ENCODE measurements at places on chromosomes 2 and 18.

- no peak for DNase-seq
These were observed 61.9 kb upstream of the RND3 start for GRCh38 chr2:150549381-150549780.

DNA sequence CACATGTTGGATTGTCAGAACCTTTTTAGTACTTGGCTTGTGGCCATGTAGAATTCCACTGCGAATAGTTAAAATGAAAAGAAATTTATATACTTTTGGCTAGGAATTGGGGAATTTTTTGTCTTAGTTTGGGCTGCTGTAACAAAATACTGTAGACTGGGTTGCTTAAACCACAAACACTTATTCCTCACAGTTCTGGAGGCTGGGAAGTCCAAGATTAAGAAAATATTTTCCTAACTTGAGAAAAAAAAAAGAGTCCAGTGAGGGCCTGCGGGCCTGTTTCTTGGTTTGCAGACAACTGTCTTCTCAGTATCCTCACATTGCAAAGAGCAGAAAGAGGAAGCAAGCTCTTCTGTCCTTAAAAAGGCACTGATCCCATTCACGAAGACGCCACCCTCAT, 81.9 kb downstream of the CD226 start:
- no peak for DNase-seq

GRCh38 chr18:77106331-77106730, 26.3 kb downstream of the MBP start:
- peak; percentile 64 for DNase-seq

GRCh38 chr18:61528961-61529360, 195.7 kb downstream of the CDH20 start:
- DNase-seq, result no peak

GRCh38 chr2:64554117-64554516, 30.0 kb downstream of the AFTPH start:
- no peak for DNase-seq

DNA sequence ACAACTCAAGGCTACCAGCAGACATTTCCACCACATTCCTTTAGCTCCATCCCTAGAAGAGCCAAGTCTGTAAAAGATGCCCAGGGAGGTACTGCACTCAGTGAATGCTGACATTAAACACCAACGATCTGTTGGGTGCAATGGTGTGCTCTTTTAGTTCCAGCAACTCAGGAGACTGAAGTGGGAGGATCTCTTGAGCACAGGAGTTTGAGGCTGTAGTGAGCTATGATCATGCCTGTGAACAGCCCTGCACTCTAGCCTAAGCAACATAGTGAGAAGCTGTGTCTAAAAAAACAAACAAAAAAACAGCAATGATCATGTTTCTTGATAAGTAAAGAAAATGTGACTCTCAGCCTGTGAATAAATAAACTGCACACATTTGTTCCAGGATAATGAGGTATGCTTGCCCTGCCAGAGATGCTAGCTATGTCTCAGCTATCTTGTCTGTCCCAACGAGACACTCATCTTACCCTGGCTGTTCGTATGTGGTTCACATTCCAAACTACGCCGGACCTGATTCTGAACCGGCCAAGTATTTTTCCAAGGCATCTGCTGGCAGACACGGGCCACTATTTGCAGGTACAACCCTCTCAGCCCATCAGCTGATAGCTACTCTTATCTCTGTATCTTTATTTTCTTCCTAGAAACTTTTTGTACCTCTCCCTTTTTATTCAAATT, 21.8 kb downstream of the TMEM182 start:
- DNase-seq, result no peak

DNA sequence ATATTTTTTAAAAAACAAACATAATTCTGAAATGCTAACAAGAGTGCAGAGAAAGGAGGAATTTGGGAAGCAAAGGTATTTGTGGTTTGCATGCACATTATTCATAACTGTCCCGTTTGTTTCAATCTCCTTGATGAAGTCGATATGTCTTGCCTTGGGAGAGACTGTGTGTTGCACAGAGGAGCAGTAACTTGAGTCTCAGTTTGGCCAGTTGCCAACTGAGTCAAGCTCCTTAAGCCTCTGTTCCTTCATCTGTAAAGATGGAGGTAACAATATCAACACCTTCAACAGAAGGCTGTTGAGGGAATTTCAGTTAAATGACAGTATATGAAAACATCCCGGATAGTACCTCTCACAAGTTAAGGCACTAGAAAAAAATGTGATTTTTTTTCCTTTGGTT, 226.2 kb downstream of the ASXL3 start:
- no peak for DNase-seq

GRCh38 chr18:62554061-62554815, 31.4 kb downstream of the ZCCHC2 start:
- DNase-seq, result no peak

GRCh38 chr2:24010477-24011249, 778 bp downstream of the MFSD2B start:
- DNase-seq, result no peak

DNA sequence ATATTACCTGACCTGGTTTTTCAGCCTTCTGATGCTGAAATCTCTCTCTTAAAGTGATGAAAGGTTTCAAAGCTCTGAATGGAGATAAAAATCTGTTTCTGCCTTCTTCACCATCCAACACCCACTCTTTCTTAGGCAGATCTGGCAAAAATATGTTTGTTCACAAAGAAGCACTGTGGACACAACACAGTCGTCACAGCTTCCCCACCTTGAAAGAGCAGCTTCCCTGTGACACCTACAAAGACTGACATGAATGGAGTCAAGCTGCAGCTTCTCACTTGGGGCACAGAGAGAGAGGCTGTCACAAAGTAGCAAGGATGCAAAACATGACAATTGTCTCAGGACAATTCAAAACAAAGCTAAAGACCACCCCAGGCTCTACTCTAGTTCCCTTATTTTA, 86.5 kb downstream of the ICOS start:
- no peak for DNase-seq

DNA sequence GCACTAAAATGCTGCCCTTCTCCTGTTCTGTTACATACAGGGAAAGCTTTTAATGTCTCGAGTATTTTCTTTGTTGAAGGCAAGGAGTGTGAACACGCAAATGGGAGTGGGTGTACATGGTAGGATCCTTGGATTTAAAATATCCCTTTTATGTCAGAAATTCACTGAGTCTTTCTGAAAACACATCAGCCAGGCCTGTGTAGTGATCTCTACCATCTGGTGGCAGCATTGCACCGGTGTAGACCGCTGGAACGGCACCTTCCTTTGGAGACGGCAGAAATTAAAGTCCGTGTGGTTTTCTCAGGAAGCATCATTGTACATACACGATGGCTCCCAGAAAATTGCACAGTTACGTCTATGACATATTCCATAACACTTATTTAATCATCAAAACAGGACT, 515.8 kb downstream of the GALR1 start:
- DNase-seq, result no peak

DNA sequence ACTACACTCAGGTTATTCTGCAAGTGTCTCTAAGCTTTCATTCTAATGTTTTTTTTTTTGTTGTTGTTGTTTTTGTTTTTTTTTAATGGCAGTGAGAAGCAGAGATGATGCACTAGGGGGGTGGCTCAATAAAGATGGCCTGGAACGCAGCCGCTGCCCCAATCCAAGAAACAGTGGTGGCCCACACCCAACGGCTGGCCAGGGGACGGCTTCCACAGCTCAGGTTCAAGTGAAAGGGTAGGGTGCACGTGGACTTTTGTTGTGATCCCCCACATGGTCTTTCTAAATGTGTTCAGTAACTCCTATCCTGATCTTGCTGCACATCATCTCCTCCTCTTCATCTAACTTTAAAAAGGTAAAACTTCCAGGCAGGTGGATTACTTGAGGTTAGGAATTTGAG, 190.1 kb downstream of the NDUFA10 start:
- DNase-seq, result no peak

- no peak for DNase-seq
These were observed 23.6 kb upstream of the VWA3B start for GRCh38 chr2:98063291-98063854.

GRCh38 chr2:64666810-64667438, 13.2 kb upstream of the SERTAD2 start:
- DNase-seq, result no peak

DNA sequence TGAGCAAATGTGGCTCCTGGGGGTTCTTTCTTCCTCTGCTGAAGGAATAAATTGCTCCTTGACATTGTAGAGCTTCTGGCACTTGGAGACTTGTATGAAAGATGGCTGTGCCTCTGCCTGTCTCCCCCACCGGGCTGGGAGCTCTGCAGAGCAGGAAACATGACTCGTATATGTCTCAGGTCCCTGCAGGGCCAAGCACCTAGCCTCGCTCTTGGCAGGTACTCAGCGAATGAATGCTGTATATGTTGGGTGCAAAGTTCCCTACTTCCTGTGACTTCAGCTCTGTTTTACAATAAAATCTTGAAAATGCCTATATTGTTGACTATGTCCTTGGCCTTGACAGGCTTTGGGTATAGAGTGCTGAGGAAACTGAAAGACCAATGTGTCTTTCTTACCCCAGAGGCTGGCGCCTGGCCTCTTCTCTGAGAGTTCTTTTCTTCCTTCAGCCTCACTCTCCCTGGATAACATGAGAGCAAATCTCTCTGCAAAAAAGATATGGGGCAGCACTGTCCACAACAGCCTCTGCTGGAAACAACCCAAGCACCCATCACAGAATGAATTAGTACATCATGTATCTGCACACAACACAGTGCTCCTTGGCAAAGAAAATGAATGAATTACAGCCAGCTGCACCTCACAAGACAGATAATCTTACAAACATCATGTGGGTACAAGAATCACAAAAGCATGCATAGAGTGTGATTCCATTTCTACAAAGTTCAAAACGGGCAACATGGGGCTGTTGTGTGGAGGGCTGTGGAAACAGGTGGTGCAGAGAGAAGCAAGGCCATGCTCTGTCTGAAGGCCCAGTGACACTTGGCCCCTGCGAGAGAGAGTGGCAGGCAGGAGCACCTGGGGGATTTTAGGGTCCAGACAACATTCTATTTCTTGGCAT, 6.6 kb downstream of the IL1RN start:
- no peak for DNase-seq

DNA sequence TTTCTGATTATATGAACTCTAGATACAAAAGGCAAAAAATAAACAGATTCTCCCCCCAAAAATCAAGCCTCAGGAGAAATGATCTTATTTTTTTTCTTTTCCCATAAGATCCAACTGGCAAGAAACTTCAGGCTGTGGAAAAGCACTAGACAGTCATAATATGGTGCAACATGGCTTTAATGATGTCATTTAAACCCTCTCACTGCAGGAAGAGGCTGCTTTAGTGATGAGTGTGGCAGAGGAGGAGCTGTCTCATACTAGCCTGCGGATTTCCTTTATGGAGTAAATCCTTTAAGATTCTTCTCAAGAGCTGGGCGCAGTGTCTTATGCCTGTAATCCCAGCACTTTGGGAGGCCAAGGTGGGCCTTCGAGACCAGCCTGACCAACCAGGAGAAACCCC, 83.3 kb upstream of the CD28 start:
- no peak for DNase-seq

DNA sequence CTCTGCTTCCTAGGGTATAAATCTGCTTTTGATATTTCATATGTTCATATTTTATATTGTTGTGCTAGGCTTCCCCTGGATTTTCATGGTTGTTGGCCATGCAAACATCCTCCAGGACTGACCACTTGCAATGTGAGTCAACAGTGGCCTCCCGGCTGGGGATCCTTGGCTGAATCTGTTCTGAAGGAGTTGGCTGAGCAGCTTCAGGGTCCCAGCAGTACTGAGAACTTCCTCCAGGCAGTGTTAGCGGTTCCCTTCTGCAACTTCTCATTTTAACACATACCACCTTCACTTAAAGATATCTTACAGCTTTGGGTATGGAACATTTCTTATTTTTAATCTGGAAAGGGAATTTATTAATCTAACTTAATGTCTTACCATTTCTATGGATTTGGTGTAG, 122.1 kb downstream of the DTNB start:
- no peak for DNase-seq

- no peak for DNase-seq
These were observed 27.8 kb downstream of the CTIF start for GRCh38 chr18:48566589-48566988.

DNA sequence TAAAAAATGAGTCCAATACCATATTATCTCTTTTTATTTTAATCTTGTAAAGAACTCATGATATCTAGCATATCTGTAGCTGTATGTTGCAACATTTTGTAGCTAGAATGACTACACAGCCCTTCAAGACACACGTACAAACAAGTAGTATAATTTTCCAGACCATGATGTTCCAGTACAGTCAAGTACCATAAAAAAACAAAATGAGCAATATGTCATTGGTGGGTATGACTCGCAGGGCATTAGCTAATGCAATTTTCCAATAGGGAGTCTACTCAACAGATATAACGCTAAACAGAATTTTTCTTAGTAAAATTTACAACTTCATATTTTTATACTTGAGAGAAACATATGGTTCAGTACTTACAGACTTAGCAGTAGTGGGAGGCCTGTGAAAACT, 53.6 kb upstream of the UGP2 start:
- no peak for DNase-seq

GRCh38 chr2:99881901-99882591, 260.3 kb downstream of the AFF3 start:
- no peak for DNase-seq

- DNase-seq, result no peak
These were observed 4.2 kb upstream of the PSD4 start for GRCh38 chr2:113169586-113169985.

DNA sequence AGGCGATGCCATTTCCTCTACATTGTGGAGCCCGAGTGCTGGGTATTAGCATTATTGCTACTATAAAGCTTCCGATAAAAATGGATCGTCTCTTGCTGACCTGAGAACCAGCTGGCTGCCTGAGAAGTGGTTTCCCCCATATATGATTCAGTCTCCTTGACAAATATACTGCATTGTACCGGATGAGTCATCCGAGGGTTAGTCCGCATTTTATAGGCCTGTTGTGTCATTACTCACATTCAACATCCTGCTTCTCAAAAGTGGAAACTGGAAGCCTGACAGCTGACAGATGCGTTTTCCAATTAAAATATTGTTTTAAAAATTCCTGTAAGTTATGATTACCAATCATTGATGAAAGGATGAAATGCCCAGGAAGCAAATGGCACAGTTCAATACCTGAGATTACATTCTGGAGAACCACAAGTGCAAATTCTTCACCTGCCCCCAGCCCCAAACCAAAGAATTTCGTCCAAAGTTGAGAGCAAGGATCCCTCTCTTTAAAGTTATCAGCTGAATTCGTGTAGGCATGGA, 65.7 kb downstream of the SPRED2 start:
- DNase-seq, result no peak

GRCh38 chr18:35753306-35753910, 171.9 kb downstream of the GALNT1 start:
- DNase-seq, result no peak

DNA sequence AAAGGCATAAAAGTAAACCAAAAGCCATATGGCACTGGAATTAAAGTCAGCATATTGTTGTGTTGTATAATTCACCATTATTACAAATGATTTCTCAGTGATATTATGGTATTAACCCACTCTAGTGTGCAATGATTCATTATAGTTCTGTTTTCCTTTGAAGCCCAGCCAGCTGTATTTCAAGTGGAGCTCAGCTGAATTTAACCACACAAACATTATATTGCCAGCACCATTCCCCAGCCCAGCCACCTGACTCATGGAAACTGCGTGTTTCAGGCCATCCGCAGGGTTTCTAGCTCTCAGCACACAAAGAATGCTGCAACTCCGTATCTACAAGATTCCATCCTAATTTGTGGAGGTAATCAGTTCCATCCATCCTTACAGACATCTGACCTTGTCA, 166.8 kb upstream of the CHAC2 start:
- DNase-seq, result no peak

Measured in activated CD4-positive, CD25-positive, alpha-beta regulatory T cell treated with anti-CD3 and anti-CD28 coated beads, Interleukin-2, amount 50 U/mL, for 16 hours (primary cell).